ENCODE measurements at places on chromosomes 13 and 19.

- DNase-seq = no peak
Measured at GRCh38 chr13:102847272-102848234, 1.7 kb downstream of the ERCC5 start.

DNA sequence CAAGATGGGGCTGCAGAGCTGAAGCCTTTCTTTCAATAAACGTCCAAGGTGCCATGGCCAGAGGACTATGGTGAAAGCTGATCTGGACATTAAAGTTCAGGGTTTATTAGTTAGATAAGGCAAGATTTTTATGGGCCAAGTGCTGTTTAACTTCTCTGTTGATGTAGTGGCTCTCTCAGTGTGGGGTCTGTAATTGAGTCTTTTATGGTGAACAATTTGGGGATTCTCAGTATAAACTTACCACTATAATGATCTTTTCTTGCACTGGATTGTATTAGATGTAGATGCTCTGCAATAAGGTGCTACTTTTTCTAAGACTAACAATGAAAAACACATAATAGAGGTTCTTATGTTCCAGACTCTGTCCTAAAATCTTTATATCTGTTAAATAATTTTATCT is 190.1 kb upstream of the KLF12 start:
- no peak for DNase-seq

DNA sequence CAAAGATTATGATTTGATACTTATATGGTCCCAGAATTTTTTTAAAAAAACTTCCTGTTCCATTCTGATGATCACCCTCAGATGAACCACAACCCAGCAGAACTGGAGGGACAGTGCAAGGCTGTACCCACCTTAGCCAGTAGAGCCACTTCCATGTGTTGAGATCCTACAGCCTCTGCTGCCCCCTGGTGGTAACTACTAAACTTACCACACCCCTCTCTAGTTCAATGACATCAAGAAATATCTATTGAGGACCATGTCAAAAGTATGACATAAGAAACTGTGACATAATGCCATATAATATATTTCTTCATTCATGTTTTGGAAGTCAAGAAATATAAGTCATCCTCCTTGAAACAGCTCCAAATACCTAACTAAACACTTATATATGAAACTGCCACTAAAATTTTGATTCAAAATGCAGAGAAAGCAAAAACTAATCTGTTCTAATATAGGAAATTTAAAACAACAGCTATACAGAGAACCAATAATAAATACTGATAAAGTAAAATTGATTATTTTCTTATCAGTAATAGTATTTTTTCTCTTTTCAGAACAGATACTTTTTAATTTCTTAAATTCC is 412.6 kb downstream of the KCTD12 start:
- peak; percentile 17 for DNase-seq

GRCh38 chr13:41756198-41756880 is 204.6 kb downstream of the VWA8 start:
- no peak for DNase-seq

DNA sequence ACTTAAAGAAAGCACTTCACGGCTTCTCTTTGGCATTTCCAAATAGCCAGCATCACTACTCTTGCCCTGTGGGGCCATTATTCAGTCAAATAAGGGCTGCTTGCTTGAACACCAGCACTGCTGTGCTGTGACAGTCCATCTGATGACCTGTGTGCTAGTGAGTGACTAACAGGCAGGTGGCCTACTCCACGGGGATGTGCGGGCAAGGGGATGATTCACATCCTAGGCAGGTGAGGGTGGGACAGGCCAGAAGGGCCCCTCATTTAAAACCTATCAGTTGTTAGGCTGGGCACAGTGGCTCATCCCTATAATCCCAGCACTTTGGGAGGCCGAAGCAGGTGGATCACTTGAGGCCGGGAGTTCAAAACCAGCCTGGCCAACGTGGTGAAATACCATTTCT is 8.2 kb downstream of the CCNE1 start:
- no peak for DNase-seq

- DNase-seq = no peak
Measured at GRCh38 chr13:91698767-91699166, 300.3 kb downstream of the GPC5 start.
